ENCODE measurements at places on chromosomes 6 and 20.
A peak's percentile ranks its signal among the peaks of the same experiment; 100 is the strongest.

GRCh38 chr6:2245103-2245876 is at the start of gene GMDS:
TSS of gene GMDS (minus strand) at chr6:2245605.
- peak; percentile 86 for DNase-seq

DNA sequence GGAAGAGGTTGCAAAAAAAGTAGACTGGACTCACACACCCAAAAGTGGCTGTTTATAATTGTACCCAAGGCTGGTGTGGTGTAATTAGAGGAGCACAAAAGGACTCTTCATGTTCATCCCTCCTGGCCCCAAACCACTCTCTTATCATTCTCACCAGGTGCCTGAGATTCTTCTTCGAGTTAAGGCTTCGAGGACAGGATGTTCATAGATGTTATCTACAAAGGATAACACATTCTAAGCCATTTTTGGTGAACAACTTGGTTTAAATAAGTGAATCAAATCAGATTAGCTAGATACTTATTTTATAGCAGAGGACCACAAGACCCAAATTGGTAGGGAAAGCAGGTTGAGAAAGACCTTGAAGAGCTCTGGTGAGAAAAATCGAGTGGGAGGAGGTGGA is 73.1 kb upstream of the SUPT3H start:
- no peak for DNase-seq

GRCh38 chr20:48181261-48181935 is 396.1 kb upstream of the SULF2 start:
- no peak for DNase-seq

DNA sequence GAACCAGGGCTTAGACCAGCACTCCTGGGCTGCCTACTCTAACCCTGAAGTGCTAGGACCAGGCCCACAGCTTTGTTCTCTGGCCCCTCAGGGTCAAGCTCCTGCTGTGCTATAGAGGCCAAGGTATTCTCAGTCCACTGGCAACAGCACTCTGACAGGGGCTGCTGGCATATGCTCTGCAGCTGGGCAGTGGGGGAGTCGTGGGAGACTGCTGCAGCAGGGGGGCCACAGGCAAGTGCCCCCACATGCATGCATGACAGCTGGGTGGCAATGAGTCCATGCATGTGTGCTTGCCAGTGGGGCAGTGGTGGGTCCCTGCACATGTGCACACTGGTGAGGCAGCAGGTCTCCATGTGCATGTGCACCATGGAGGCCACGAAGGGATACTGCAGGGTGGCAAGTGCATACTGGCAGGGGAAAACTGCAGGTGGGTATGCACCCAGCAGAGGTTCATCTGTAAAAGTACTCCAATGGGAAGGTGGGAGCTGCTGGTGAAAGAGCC is 364.9 kb upstream of the IRAK1BP1 start:
- DNase-seq = no peak

DNA sequence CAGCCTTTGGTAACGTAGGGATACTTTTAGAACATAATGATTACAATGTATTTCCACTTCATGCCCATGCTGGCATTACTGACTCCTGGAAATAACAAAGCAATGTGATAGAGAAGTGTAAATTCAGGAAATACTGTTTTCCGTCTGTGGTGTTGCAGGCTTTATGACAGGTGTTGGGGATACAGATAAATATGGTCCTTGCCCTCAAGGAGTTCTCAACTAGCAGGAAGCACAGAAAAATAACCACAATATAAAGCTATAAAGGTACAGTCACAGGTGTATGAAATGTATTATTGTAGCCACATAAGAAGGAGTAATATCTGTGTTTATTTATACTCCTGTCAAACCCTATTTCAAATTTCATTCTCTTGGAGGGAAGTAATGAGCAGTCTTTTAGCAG is 12.9 kb upstream of the LAMP5 start:
- DNase-seq = no peak

GRCh38 chr6:16438718-16439591 is 200.6 kb downstream of the GMPR start:
- DNase-seq = no peak

GRCh38 chr6:6497976-6498375 is 90.5 kb upstream of the LY86 start:
- DNase-seq = no peak

- DNase-seq = no peak
Observed at GRCh38 chr6:157542414-157543160, 161.6 kb downstream of the ZDHHC14 start.

DNA sequence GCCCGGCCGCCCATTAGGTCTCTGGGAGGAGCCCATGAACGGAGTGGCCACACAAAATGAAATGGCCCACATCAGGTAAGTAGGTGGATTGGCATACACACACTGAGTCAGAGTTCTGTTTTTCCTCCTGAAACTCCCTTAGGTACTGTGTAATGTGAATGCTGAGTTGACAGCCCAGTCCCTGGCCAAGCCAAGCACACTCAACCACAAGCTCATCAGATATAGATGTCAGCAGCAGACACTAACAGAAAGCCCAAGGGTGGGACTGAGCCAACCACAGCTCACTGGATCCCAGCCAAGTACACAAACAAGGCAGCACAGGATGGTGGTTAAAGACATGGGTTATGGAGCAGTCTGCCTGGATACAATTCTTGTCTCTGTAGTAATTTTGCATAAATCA is 403.4 kb downstream of the GJA1 start:
- peak; percentile 71 for DNase-seq

DNA sequence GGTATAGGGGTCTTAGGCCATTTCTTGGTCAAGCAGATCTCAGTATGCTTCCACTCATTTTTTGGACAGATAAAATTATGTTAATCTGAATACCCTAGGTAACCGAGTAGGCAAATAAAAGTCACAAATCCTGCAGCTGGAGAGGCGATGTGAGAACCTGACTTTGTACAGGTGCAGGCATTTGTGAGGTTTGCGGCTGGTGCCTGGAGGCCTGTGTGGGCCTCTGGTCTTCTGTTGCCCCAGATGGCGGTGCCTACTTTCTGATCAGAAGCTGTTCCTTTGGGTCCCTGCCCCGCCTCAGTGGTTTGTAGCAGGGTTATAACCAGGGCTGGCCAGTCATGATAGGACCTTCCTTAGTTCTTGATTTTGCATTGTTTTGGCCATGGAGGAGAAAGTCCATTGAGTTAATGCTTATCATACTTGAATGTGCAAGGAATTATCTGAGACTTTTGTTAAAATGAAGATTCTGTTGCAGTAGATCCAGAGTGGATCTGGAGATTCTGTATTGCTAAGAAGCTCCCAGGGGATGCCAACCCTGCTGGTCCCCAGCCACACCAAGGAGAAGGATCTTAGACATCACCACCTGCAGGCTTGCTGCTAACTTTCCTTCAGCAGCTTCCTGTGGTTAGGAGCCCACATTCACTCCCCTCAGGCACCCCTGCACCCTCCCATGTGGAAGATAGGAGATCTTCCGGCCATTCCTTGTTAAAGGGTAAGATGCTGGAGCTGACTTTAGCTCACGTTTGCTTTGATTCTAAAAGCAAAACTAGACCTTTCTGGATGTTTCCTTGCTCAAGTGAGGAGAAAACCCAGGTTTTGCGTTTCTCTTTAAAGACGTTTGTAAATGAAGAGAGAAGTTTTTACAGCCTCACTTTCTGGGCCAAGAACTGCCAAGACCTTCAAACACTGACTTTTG is 50.7 kb downstream of the LRRC1 start:
- DNase-seq = no peak

- DNase-seq = no peak
Observed at GRCh38 chr20:38453941-38454340, 18.7 kb upstream of the RALGAPB start.

DNA sequence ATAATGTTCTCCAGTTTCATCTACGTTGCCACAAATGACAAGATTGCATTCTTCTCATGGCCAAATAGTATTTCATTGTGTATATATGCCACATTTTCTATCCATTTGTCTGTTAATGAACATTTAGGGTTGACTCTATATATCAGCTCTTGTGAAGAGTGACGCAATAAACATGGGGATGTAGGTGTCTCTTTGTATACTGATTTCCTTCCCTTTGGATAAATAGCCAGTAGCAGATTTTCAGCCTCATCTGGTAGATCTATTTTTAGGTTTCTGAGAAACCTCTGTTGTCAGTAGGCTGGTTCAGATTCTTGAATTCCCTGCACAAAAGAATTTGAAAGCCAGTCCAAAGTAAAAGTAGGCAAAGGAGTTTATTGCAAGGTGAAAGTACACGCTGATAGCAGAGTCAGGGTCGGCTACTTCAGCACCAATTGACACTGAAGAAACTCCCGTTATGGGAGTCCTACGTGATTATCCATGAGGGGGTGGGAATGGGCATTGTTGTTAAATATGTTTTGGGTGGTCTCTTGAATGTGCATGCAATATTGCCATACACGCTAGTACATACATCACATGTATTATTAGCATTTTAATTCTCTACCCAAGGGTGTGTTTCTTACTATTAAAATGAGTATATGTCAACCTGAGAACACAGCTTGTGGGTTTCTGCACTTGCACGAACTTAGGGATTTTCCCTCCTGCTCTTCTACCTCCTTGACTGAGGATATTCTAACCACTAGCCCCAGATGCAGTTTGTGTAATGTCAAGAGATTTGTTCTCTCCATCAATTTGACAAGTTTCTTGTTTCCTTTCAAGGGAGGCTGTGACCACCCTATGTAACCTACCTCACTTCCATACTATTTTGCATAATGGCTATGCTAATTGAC is 14.4 kb upstream of the SLC17A2 start:
- no peak for DNase-seq

DNA sequence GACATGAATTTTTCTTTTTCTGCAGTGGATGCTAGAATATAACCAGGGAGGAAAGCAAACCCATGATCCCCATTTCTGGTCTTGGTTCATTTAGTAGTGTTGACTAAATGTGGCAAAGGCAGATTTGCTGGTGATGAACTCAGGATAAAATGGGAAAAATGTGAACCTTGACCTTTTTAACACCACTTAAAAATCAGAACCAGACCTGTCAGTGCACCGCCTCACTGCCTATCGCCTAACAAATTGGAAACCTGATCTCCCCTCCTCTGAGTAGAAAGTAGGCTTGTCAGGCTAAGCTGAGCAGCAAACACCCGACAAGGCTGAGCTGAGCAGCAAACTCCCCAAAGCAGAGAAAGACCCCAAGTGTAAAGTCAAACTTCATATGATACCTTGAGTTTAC is 254.8 kb downstream of the FOXC1 start:
- no peak for DNase-seq

DNA sequence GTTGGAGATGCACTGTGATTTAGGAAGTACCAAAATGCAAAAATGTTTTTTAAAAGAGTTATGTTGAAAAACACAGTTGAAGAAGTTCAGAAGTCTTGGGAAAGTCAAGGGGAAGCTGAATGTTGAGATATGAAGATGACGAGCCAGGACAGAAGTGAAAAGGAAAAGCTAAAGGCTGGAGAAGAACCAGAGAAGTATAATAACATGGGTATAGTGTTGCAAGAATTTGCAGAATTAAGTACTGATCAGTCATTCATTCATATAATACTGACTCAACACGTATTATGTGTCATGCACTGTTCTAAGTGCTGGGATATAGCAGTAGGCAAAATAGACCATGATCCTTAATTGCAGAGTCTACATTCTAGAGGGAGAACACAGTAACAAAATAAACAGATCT is 432.8 kb downstream of the CDC5L start:
- DNase-seq = no peak

- DNase-seq = no peak
Observed at GRCh38 chr20:63371291-63371865, 10.2 kb upstream of the CHRNA4 start.

DNA sequence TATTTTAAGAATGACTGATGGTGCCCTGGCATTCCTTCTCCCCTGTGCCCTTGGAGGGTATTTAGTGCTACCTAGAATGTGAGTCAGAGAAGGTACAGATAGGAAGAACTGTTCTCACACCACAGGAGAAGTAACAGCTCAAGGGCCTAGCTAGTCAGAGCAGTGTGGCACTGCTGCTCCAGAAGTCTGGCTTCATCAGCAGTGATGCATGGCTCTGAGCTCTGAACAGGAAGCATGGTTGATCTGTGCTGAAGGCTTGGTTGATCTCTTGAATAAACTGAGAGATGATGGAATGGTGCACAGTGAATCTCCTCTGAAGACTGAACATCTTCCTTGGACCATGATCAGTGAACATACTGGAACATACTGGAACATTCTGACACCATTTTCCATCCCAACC is 425.3 kb upstream of the SLC35B3 start:
- DNase-seq = no peak

- DNase-seq = no peak
Observed at GRCh38 chr20:707451-708110, 32.0 kb upstream of the SCRT2 start.

DNA sequence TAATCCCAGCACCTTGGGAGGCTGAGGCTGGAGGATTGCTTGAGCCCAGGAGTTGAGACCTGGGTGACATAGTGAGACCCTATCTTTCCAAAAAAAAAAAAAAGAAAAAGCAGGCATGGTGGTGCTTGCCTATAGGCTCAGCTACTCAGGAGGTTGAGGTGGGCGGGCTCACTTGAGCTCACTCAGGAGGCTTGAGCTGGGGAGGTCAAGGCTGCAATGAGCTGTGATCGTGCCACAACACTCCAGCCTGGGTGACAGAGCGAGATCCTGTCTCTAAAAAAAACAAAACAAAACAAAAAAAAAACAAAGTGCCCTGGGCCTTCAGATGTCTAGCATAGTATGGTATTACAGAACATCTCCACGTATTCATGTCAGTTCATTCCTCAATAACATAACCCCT is 42.9 kb downstream of the ZFAND3 start:
- no peak for DNase-seq

- no peak for DNase-seq
Observed at GRCh38 chr20:35527122-35527769, 2.2 kb downstream of the C20orf173 start.

DNA sequence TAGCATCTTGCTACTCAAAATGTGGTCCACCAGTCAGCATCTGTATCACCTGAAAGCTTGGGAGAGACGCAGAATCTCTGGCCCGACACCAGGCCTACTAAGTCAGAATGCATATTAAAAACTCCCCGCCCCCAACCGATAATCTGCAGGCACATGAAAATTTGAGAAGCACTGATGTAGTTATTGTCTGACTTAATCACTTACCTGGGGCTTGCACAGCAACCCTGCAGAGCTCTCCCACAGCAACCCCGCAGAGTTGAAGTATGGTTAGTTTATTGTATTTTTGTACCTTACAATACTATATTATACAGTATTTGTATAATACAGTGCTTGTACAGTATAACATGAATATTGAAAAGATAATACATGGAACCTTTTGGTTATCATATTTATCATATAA is 53.7 kb downstream of the KLHL31 start:
- DNase-seq = no peak

GRCh38 chr6:147528511-147529145 is 20.1 kb downstream of the SAMD5 start:
- no peak for DNase-seq
